ENCODE measurements at places on chromosomes 3 and 15. TPM values are rescaled to one million over a fixed set of nuclear protein-coding genes. Genes with fewer than 3 reads are reported as not detected.

AQP9 gene
- total RNA-seq, result 1.8 TPM

SLC38A3 gene
- total RNA-seq, result 0.98 TPM

SPTSSB gene
- 2.0 TPM for total RNA-seq

PAK6 gene
- total RNA-seq, result 0.80 TPM

DNA sequence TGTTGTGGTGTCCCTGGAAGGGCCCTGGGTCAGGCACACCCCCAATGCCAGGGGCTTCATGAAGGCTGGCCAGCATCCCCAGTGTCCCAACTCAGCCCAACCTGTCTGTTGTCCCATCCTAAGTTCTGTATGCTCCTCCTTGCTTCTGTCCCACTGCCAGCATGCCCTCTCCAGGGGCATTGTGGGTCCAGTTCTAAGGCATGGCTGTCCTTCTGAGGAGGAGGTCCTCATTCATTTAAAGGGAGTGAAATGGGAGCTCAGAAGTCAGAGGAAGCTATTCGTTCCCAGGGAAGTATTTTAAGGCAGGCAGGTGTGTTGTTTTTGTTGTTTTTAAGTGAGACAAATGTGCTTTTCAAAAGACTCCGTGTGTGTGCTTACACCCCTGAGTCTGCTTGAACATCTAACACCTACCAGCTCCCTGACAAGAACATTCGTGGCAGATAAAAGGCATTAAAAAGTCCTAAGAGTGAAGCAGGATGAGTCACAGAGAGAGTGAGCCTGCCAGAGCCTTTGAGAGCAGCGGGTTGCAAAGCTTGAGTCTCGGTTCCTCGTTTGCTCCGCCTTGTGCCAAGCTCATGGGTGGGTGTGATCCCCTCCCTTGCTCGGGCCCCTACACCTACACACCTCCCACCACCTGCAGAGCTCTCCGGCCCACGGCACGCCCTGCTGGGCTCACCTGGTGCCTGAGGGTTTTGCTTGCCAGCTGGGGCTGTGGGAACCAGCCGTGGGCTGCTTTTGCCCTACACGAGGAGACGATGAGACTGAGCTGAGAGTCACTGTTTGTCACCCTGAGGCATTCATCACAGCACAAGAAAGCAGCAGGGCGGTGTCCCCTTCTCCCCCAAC lies 183.4 kb upstream of the TOPAZ1 start:
- DNase-seq, result no peak
- peaks cover 21% of the 10 kb centered on the region for H3K27me3 ChIP-seq
- no peaks in the 10 kb centered on the region for H3K36me3 ChIP-seq
- H3K4me1 ChIP-seq, result no peaks in the 10 kb centered on the region
- H3K4me3 ChIP-seq, result no peak overlapping the region
- no peak overlapping the region for H3K27ac ChIP-seq

GRCh38 chr3:15384510-15385237 lies 42.7 kb downstream of the METTL6 start:
- H3K27ac ChIP-seq, result peak overlapping the region; percentile 38
- H3K27me3 ChIP-seq, result no peaks in the 10 kb centered on the region
- no peaks in the 10 kb centered on the region for H3K36me3 ChIP-seq
- H3K4me1 ChIP-seq, result no peaks in the 10 kb centered on the region

DNA sequence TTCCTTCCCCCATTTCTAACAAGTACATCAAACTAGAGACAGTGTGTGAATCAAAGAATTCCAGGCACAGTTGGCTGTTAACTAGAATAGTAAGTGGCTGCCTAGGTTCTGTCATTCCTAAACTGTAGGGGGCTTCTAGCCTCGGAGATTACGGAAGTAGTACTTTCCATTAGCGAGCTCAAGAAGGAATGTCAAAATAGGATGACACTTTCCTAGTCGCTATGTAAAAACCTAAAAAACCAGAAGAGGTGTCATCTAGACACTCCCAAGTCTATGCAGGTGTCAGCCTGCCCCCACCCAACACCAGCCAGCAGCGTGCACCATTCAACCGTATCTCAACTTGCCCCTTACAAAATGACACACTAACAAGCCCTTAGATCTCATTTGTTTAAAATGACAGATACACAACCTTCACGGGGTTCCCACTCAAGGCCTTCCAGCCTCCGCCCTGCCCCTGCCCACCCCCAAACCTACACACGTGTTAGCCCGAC lies 874 bp downstream of the INO80 start:
- no peaks in the 10 kb centered on the region for H3K36me3 ChIP-seq
- peak overlapping the region; percentile 100 for H3K27ac ChIP-seq
- H3K4me1 ChIP-seq, result no peaks in the 10 kb centered on the region
- no peaks in the 10 kb centered on the region for H3K27me3 ChIP-seq

DNA sequence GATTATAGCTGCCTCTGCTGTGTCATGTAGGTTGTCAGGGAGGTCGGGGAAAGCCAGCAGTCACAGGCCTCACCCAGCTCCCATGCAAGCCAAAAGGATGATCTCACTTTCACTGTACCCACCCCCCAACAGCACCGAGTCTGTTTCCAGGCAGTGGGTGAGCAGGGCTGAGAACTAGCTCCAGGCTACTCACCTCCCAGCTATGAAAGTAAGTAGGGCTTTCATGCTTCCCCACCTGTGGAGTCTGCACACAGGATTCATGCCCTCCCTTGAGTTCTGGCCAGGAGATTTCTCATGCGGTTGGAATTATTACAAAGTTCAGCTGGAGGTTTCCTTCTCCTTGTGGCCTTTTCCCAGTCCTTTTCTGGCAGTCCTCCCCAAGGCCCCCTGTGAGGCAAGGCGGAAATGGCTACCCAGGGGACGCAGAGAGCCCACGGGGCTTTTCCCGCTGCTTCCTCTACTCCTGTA lies 356.2 kb downstream of the SV2B start:
- no peak for DNase-seq
- peak overlapping the region; percentile 45 for H3K27ac ChIP-seq
- no peaks in the 10 kb centered on the region for H3K27me3 ChIP-seq
- H3K4me1 ChIP-seq, result no peaks in the 10 kb centered on the region
- H3K4me3 ChIP-seq, result no peak overlapping the region

DNA sequence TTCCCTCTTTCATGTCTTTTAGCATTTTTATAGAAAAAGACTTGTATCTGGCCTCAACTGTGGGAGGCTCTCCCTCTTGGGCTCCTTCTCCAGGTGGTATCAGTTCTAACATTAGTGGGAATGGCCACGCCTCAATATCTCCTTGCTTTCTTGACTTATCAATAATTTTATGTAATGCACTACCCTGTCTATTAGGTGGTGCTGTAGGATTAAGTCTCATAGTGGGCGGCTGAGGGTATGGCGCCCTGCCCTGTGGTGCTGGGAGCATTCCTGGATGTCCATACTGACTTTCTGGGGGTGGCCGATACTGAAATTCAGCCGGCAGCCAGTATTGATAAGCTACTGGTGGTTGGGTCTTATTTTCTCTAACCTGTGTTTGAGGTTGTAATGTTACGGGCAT lies 8.7 kb upstream of the RPUSD3 start:
- H3K4me3 ChIP-seq, result no peak overlapping the region
- H3K27me3 ChIP-seq, result no peaks in the 10 kb centered on the region
- no peak overlapping the region for H3K27ac ChIP-seq
- peaks cover 4% of the 10 kb centered on the region for H3K4me1 ChIP-seq

GRCh38 chr15:59282515-59283337 lies 76.1 kb downstream of the LDHAL6B start:
- no peaks in the 10 kb centered on the region for H3K36me3 ChIP-seq
- H3K4me1 ChIP-seq, result peaks cover 11% of the 10 kb centered on the region
- H3K27me3 ChIP-seq, result no peaks in the 10 kb centered on the region
- H3K4me3 ChIP-seq, result no peak overlapping the region

DNA sequence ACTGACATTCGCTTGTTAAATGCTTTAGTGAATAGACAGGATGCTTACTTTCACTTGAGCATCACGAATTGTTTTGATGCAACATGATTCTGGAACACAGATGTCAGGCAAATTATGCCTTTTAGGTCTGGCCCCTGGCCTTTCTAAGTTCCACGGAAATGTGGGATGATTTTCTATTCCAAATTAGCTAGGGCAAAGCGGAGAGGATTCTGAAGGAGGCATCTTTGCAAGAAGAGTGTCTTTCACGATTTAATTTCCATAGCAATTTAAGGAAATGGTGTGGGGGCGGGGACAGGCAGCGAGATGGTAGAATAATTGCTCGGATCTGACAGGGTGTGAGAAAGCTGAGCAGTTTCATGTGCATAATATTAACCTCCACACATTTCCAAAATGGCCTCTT lies 238.5 kb upstream of the KCNMB2 start:
- H3K27me3 ChIP-seq, result no peaks in the 10 kb centered on the region
- H3K4me1 ChIP-seq, result no peaks in the 10 kb centered on the region
- DNase-seq, result no peak

GRCh38 chr3:146468234-146468633 lies 1.1 kb downstream of the PLSCR2 start:
- DNase-seq, result no peak
- H3K27me3 ChIP-seq, result no peaks in the 10 kb centered on the region
- peaks cover 5% of the 10 kb centered on the region for H3K4me1 ChIP-seq
- H3K27ac ChIP-seq, result no peak overlapping the region

TFRC gene
- 116 TPM for total RNA-seq

DNA sequence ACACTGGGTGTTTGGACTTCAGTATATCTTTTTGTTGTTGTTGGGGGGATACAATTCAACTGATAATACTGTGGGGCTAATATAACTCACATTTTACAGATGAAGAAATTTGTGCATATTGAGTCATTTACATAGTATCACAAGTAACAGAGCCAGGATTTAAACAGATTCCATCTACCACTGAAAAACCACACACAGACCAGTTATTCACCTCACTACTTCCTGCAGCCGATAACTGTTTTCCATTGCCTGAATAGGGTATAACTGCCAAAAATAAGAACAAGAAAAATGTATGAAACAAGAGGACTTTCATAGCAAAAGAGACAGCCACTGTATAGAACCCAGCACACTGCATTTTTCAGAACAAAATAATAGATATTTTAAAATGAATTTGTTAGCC lies 215.8 kb upstream of the CNTN6 start:
- H3K27ac ChIP-seq, result no peak overlapping the region
- no peak overlapping the region for H3K4me3 ChIP-seq
- H3K4me1 ChIP-seq, result no peaks in the 10 kb centered on the region
- no peak for DNase-seq

- H3K4me3 ChIP-seq, result peak overlapping the region; percentile 92
- no peak overlapping the region for H3K27ac ChIP-seq
- no peak for DNase-seq
- H3K4me1 ChIP-seq, result peaks cover 6% of the 10 kb centered on the region
- H3K36me3 ChIP-seq, result no peaks in the 10 kb centered on the region
Observed at GRCh38 chr15:38455092-38455491, 1.2 kb downstream of the FAM98B start.

DNA sequence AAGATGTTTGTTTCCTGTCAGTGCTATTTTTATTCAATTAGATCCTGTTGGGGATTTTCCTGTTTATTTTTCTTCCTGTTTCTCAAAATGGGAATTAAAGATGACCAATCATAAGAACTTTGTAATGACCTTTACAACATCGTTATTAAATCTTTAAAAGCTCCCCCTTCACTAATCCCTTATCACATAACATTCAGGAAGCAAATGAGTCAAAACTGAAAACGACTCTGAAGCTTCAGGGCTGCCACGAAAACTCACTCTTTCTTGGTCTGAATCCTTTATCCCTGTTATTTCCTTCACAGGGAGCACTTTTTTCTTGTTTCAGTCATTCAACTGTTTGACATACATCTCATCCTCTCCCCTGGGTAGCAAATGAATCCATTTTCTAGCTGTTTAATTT lies 75.8 kb upstream of the MB21D2 start:
- H3K36me3 ChIP-seq, result no peaks in the 10 kb centered on the region
- H3K4me1 ChIP-seq, result no peaks in the 10 kb centered on the region
- no peak overlapping the region for H3K4me3 ChIP-seq
- DNase-seq, result no peak
- no peaks in the 10 kb centered on the region for H3K27me3 ChIP-seq
- H3K27ac ChIP-seq, result no peak overlapping the region

DNA sequence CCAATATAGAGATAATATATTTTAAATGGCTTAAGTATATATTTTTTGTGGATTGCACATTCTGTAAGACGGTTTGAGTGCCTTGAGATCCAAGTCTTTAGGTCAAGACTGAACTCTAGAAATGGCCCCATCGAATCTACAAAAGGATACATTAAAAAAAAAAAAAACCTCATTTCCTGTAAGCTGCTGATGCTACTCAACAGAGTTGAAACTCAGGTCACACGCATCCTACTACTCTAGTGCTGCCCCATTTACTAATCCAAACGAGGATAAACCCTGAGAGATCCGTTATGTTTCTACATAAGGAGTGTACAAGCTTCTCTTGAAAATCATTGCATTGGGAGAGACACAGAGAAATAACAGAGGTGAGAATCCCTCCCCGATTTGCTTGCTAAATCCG lies 187.3 kb downstream of the TIGIT start:
- no peak overlapping the region for H3K4me3 ChIP-seq
- H3K27ac ChIP-seq, result no peak overlapping the region
- no peaks in the 10 kb centered on the region for H3K36me3 ChIP-seq
- peaks cover 5% of the 10 kb centered on the region for H3K4me1 ChIP-seq
- no peaks in the 10 kb centered on the region for H3K27me3 ChIP-seq
- DNase-seq, result no peak

GRCh38 chr3:197674741-197675562 lies 61.8 kb downstream of the RUBCN start:
- no peaks in the 10 kb centered on the region for H3K27me3 ChIP-seq
- H3K36me3 ChIP-seq, result no peaks in the 10 kb centered on the region

GRCh38 chr15:37792351-37792750 lies 142.1 kb upstream of the TMCO5A start:
- no peaks in the 10 kb centered on the region for H3K4me1 ChIP-seq
- no peak overlapping the region for H3K27ac ChIP-seq
- DNase-seq, result no peak
- H3K4me3 ChIP-seq, result no peak overlapping the region
- H3K36me3 ChIP-seq, result no peaks in the 10 kb centered on the region
- no peaks in the 10 kb centered on the region for H3K27me3 ChIP-seq

GRCh38 chr3:149393345-149394160 lies 16.1 kb upstream of the TM4SF1 start:
- no peak overlapping the region for H3K27ac ChIP-seq
- no peaks in the 10 kb centered on the region for H3K36me3 ChIP-seq
- DNase-seq, result peak; percentile 69
- H3K27me3 ChIP-seq, result no peaks in the 10 kb centered on the region
- H3K4me3 ChIP-seq, result no peak overlapping the region

DNA sequence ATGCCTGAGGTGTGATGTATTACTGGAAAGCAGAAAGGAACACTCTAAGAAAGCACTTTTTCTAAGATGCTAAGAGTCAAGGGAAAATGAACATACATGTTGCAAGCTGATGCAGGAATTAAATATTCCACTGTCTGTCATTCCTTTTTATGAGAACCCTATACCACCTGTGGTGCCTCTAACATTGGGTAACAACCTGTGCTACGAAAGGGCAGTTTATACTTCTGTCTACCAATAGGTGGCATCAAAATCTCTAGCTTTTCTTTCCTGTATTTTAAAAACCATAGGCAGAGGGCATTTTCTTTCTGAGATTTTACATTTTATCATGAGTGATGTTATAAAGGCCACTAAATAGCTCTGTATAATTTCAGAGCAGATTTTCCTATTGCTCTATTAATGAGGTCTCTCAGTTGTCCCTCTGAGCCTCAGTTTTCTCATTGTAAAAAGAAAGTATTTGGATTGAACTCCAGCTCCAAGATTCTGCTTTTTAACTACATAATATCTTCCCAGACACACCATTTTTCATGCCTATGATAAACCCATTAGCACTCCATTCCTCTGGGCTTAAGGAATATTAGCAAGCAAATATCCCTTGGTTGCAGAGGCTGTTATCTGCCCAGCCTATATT lies 3.5 kb upstream of the CPNE4 start:
- H3K4me1 ChIP-seq, result no peaks in the 10 kb centered on the region
- no peak overlapping the region for H3K4me3 ChIP-seq
- peaks cover 42% of the 10 kb centered on the region for H3K27me3 ChIP-seq
- DNase-seq, result no peak
- H3K36me3 ChIP-seq, result no peaks in the 10 kb centered on the region

SLC2A2 gene
- total RNA-seq, result not detected

- H3K4me1 ChIP-seq, result no peaks in the 10 kb centered on the region
- H3K36me3 ChIP-seq, result no peaks in the 10 kb centered on the region
- no peak for DNase-seq
- H3K27ac ChIP-seq, result no peak overlapping the region
Observed at GRCh38 chr15:69919816-69920215, 177.9 kb downstream of the TLE3 start.

Measured in breast epithelium (tissue), 4 donors.